ENCODE measurements at places on chromosomes 6 and 20. TPM values are rescaled to one million over a fixed set of nuclear protein-coding genes. Genes with fewer than 3 reads are reported as not detected.

The FAM184A gene
- 7.8 TPM for total RNA-seq

- DNase-seq, result no peak
Measured at GRCh38 chr6:103707596-103708325, 1152.0 kb downstream of the HACE1 start.

DNA sequence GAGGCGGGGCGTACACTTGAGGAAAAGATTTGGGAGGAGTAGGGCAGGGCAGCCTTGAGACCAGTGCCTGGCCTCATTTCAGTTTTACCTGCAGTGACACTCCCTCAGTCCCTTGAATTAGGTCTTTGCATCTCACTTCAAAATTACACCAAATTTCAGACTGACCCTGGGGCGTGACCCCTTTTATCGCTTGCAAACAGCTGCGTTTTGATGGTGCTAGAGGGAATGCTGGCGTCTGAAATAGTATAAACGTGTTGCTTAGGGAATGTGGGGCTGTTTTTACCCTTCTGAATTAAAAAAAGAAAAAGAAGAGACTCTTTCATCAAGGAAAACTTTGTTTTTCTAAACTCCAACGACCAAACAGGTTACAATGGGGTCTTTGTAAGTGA lies 21.0 kb downstream of the COL9A1 start:
- no peak for DNase-seq

The CENPW gene
- total RNA-seq, result 2.8 TPM

All from sciatic nerve (tissue), 2 donors.